Stimulated activated CD8-positive, alpha-beta memory T cell treated with anti-CD3 and anti-CD28 coated beads, Interleukin-4, amount 100 ng/mL, for 1 hour (primary cell): ENCODE measurements at places on chromosomes 3 and 15.

DNA sequence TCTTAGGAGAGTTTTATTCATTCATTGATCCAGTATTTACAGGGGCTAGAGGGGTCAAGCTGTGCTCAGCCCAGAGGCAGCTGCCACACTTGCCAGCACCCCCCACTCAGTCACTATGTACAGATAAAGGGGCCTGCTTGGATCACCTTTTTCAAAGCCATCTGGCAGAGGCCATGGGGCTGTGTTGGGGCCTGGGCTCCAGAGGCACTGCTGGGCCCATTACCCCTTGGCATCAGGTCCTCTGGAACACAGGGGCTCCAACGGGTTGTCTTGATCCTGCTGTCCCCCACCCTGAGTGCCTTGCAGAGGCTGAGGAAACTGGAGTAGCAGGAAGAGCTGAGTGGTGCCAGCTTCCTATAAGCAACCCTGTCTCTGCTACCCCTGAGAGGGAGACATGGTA is 43.9 kb downstream of the SEMA3G start:
- no peak for DNase-seq

DNA sequence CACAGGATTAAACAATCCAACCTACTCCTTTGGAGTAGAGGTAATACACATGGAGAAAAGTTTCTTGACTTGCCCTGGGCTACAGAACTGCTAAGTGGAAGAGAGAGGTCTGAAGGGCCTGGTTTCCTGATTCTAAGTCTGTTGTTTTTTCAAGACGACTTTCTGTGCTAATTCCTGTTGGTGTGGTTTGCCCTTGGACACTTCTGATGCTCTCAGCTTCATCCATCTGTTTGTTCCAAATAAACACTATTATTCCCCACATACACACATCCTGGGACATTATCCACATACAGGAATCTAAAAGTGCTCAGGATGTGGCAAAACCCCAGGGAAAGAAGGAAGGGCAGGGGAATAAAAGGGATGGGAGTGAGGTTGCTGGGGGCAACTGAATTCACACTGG is 393.5 kb upstream of the TBL1XR1 start:
- DNase-seq: no peak

- no peak for DNase-seq
These were observed 118.5 kb upstream of the LMOD3 start for GRCh38 chr3:69240651-69241568.

DNA sequence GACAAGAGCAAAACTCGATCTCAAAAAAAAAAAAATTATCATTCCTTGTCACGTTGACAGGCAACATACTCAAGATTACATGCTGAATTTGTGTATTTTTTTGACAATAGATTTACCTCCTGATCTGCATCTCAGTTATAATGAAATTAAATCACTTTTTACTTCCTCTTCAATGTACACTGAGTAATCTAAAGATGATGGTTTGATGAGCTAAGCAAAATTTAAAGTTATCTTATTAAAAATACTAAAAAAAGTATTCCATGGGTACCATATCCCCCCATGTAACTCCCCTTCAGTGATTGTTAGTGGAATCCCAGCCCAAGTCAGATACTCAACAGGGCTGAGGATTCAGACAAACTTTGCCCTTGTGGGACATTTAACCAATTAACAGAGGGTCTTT is 463.2 kb downstream of the OCA2 start:
- DNase-seq: no peak

DNA sequence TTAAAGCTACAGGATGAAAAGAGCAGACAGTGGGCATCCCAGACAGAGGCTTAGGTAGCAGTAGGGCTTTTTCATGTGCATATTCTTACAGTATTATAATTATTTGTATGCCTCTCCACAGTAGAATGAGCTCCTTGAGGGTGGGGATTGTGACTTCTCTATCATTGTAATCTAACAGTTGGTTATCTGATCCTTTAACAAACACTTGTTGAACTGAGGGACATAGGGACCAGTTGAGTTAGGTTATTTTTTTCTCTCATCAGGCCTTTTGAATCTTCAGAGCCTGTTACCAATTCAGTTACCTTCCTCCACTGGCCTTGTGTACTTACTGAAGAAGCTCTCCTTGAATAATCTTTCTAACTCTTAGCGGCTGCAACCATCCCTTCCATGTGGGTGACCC is 1.2 kb downstream of the LSM3 start:
- DNase-seq: no peak

DNA sequence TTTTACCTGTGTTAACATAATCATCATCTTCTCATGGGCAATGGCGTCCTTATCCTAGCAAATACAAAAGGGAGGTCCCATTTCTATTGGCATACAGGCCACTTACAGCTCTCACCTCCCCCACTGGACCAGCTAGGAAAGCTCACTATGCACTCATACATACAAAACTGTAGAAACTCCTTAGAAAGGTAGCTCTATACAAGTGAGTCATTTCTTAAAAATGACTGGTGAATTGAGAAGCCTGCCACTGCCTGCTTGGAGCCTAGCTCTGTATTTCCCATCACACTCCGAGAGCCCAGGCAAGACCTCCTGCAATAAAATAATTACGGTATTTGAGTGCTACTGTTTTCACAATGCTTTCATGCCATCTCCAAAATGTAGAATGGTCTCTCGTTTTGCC is 321.8 kb downstream of the ULK4 start:
- no peak for DNase-seq

GRCh38 chr3:161915418-161915750 is 418.8 kb downstream of the OTOL1 start:
- DNase-seq: no peak

DNA sequence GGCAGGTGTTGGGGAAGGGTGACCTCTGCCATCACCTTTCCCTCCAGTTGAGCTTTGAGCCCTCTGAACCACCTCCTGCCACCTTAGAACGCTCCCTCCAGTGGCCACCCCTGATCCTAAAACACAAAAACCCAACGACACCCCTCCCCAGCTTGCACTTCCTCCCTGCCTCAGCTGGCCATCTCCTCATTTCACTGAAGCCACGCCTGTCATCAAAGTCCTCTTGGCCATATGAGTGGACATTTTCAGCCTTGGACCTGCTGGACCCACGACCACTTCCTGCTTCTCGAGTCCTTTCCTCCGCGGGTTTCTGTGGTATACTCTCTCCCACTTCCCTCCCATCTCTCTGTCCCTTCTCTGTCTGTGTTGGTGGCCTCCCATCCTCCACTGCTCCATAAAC is 48.5 kb upstream of the NR2C2 start:
- DNase-seq: no peak

DNA sequence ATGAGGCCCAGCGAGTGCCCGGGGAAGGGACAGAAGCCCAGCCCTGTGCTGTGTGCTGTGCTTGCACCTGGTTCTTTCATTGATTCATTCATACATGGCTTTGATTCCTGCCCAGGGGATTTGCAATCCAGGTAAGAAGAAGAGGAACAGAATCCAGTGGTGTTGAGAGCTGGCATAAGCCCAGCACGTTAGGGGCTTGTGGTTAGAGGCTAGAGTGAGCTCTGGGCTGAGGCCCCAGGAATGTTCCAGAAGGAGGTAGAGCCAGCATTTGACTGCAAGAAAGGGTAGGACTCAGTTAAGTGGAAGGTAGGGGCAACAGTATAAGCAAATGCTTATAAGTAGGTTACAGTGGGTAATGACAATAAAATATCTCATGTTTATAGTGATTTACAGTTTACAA is 2.3 kb downstream of the VWA5B2 start:
- DNase-seq: no peak

DNA sequence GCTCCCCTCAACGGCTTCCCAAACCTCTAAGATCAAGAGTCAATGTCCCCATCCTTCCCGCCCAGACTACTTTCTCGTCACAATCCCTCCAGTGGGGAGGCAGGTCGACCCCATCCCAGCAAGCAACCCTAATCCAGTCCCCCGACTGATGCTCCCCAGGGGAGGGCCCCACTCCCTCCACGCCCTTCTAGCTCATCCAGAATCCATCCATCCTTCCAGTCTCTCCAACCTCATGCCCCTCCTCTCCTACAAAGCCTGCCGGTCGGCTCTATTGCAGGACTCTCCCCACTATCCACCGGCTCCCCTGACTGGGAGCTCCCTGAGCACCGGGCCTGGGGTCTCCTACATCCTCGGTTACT is 1.3 kb downstream of the ADAMTS7 start:
- no peak for DNase-seq

GRCh38 chr3:15521573-15521965 is at the start of gene COLQ:
Gene COLQ, minus strand, starts transcription at chr3:15521706. Its CDS starts 81 bp downstream, at chr3:15521625.
- DNase-seq: no peak

GRCh38 chr3:171277456-171278298 is 182.5 kb downstream of the TNIK start:
- no peak for DNase-seq

DNA sequence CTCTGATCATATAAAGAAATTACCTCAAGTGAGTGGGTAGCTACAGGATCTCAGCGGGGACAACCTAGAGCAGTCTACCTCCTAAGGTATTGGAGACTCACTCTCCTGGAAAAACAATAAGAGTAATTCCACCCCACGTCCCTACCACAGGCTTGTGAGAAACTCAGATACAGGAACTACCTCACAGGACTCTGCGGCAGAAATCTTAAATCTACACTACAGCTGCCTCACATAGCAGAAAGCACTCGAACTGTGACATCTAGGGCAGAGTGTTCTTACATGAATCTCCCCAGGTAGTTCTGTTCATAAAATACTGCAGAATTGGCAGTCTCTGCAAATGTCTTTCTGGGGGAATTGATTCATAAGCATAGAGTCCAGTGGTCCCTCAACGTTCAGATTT is 382.9 kb upstream of the IL12A start:
- DNase-seq: no peak

DNA sequence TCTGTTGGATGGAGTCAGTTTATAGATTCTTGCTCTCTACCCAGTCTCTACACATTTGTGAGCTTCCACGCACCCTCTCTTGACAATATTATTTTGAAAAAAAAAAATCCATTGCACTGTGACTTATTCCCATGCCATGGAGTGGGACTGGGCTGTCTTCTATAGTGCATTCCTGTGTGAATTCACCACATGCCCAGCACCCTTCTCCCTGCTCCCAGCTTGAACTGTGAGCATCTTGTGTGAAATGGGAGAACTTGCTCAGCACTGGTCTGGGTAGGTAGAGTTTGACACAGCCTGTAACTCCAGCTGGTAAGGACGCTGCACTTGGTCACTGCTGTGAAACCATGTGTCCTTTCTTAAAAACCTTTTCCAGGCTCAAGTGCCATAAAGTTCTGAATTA is 91.9 kb downstream of the ARNT2 start:
- no peak for DNase-seq

DNA sequence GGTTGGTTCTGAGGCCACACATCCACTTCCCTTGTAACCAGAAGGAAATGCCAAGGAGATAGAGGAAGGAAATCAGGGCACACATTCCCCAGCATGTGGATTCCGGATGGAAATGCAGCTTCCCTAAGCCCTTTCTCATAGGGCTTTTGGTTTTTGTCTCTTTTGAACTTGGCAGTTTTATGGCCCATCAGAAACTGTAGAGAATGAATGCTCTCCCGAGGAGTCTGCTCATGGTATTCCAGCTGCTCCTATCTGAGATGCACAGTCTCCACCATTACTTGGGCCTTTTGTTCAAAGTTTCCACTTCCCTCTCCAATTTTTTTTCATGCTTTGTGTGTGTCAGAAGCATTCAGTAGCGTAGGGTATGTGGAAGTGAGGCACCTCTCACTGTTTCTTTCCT is 21.2 kb downstream of the XYLB start:
- DNase-seq: no peak

GRCh38 chr15:68639926-68640600 is 61.3 kb downstream of the CORO2B start:
- DNase-seq: no peak

DNA sequence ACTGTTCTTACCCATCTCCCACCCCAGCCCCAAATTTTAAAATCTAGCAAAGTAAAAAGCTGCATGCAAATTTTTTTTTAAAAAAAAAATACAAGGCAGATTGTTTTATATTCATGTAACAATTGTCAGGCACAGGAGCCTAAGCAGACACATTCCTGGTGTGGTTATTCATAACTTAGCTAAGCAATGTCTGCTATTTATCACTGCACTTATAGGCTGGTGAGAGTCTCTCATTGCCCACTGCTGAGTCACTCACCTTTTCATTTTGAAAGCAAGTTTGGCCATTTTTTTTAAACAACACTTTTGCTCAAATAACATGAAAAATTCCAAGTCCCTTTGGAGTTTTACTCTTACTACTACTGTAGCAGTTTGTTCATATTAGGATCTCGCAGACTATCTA is 413.9 kb downstream of the RBMS3 start:
- DNase-seq: no peak

DNA sequence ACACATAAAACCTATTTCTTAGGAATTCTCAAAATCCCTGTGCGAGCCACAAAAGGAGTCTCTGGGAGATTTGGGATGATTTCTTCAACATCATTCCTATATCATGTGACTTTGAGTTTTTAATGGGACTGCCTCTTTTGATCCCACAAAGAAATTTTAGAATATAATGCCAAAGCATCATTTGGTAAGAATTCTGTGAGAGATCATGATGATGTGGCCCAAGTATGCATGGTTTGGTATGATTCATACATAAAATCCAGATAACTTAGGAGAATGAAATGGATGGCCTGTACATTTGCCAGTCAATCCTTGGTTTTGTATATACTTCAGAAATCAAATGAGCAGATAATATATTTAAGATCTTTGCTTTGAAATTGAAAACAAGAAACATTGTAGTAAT is 61.3 kb downstream of the UBE2E2 start:
- DNase-seq: no peak

GRCh38 chr3:10581251-10581650 is 75.9 kb upstream of the ATP2B2 start:
- DNase-seq: no peak

- no peak for DNase-seq
These were observed 51.2 kb downstream of the GRK7 start for GRCh38 chr3:141814375-141814774.

DNA sequence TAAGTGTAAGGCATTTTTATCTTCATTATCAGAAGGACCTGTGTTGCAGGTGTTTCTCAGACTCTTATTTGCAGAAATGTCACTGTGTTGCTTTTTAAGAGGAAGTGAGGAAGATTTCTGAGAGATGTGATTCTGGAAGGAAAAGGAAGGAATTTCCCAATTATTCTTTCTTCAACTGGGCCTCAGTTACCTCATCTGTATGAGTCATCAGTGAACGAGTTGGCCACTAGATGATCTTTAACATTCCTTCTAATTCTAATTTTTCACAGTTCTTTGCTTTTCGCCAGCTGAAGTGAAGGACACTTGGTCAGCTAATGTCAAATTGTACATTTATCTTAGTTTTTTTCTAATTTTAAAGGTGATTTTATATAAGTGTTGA is 28.9 kb downstream of the CLEC3B start:
- no peak for DNase-seq

DNA sequence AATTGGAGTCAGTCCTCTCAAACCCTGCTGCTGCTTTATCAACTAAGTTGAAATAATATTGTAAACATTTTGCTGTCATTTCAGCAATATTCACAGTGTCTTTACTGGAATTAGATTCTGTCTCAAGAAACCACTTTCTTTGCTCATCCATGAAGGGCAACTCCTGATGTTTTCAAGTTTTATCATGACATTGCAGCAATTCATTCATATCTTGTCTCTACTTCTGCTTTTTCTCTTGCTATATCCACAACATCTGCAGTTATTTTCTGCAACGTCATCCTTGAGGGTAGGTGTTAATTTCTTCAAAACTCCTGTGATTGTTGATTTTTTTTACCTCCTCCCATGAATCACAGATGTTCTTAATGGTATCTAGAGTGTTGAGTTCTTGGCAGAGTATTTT is 181.6 kb downstream of the EPHA6 start:
- DNase-seq: no peak
